Tibial artery (tissue), 4 donors: ENCODE measurements at places on chromosomes 4 and X.

GRCh38 chrX:43657671-43658070, 1.6 kb downstream of the MAOA start:
- peak overlapping the region; percentile 93 for H3K4me3 ChIP-seq
- peak overlapping the region; percentile 47 for H3K27ac ChIP-seq
- DNase-seq, result no peak
- H3K4me1 ChIP-seq, result no peaks in the 10 kb centered on the region
- no peaks in the 10 kb centered on the region for H3K36me3 ChIP-seq

DNA sequence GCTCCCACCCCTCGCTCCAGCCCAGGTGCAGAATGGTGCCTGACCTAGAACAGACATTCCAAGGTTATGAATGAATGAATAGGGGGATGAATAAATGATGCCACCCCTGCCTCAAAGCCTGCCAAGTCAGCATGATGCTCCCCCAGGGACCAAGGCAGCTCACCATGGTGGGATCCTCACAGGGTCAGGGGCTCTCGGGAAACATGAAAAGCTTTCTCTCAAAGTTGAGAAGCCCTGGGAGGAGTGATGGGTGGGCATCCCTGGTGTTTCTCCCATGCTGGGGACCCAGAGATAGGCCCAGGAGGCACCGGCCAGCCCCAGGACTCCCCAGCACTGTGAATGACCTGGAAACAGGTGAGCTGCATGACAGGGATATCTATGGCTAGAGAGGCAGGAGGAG, 58.9 kb downstream of the HTRA3 start:
- peaks cover 3% of the 10 kb centered on the region for H3K4me1 ChIP-seq
- no peak for DNase-seq
- H3K27me3 ChIP-seq, result no peaks in the 10 kb centered on the region
- no peak overlapping the region for H3K4me3 ChIP-seq
- H3K27ac ChIP-seq, result no peak overlapping the region

GRCh38 chr4:158625544-158625943, 46.1 kb downstream of the C4orf46 start:
- H3K36me3 ChIP-seq, result no peaks in the 10 kb centered on the region
- no peak for DNase-seq
- peak overlapping the region; percentile 18 for H3K27ac ChIP-seq

DNA sequence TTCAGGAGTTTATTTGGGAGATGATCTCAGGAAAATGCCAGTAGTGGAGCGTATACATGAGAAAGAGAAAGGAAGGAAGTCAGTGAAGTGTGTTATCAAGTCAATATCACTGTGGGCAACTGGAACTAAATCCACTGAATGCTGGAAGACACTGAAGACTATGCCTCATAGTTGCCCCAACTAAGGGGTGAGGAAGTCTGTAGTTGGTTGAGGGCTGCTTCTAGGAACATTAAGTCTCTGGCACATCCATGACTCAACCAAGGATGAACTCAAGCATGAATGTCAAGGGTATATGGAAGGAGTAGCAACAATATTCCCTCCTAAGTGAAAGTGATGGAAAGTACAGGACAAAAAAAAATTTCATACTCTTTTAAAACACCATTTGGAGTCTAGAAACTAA, 167.9 kb downstream of the MAGEB17 start:
- H3K36me3 ChIP-seq, result no peaks in the 10 kb centered on the region
- H3K4me1 ChIP-seq, result no peaks in the 10 kb centered on the region
- H3K27me3 ChIP-seq, result no peaks in the 10 kb centered on the region
- H3K4me3 ChIP-seq, result no peak overlapping the region

DNA sequence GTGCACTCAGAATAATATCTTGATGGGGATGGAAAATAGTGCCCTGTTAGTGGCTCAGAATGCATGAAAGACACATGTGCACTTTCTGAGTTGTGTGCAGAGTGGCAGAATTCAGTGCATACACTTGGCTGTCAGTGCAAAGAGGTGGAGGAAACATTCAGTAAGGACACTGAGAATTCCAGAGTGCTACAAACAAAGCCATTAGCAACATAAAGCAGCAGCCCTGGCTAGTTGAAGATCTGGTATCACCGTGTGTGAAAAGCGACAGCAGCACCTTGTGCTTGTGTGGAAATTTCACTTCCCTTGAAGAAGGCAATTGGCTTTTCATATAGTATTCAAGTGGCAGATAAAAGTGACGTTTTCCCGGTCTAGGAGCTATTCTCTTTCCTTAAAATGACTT, 810.4 kb downstream of the TRIML1 start:
- H3K27ac ChIP-seq, result no peak overlapping the region
- H3K4me3 ChIP-seq, result no peak overlapping the region
- no peaks in the 10 kb centered on the region for H3K27me3 ChIP-seq
- H3K36me3 ChIP-seq, result no peaks in the 10 kb centered on the region
- no peak for DNase-seq
- H3K4me1 ChIP-seq, result no peaks in the 10 kb centered on the region

GRCh38 chr4:182885738-182886077, 31.5 kb downstream of the DCTD start:
- no peaks in the 10 kb centered on the region for H3K27me3 ChIP-seq
- DNase-seq, result no peak
- no peaks in the 10 kb centered on the region for H3K4me1 ChIP-seq
- no peak overlapping the region for H3K27ac ChIP-seq
- peaks cover 59% of the 10 kb centered on the region for H3K36me3 ChIP-seq

- no peaks in the 10 kb centered on the region for H3K27me3 ChIP-seq
- H3K4me1 ChIP-seq, result no peaks in the 10 kb centered on the region
- no peak overlapping the region for H3K4me3 ChIP-seq
- no peaks in the 10 kb centered on the region for H3K36me3 ChIP-seq
These were observed 154.2 kb upstream of the NEIL3 start for GRCh38 chr4:177155454-177155853.

DNA sequence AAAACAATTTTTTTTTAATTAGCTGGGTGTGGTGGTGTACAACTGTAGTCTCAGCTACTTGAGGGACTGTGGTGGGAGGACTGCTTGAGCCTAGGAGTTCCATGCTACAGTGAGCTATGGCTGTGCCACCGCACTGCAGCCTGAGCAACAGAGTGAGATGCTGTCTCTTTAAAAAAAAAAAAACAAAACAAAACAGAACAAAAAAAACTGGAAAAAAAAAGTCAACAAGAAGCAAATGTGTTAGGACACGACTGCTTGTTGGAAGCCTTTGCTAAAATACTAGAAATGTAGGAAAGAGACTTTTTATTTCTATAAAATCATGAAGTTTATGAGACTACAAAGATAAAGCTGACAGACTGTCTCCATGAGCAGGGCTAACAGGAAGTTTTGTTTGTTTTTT, 87.2 kb downstream of the SH3RF1 start:
- DNase-seq, result no peak
- H3K27ac ChIP-seq, result no peak overlapping the region
- no peaks in the 10 kb centered on the region for H3K27me3 ChIP-seq
- no peaks in the 10 kb centered on the region for H3K36me3 ChIP-seq
- H3K4me1 ChIP-seq, result no peaks in the 10 kb centered on the region

DNA sequence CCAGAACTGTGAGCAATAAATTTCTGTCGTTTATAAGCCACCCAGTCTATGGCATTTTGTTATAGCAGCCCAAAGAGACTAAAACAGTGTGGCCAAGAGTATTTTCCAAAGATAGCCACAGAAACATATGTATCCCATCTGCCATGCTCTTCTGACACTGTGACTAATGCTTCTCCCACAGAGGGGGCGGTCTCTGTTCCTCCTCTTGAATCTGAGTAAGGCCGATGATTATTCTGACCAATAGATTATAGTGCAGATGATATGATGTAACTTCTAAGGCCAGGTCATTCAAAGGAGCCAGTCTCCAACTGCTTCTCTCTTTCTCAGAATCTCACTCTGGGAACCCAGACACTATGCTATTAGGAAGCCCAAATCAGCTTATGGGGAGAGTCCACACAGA, 570.7 kb downstream of the BCOR start:
- no peak overlapping the region for H3K4me3 ChIP-seq
- no peaks in the 10 kb centered on the region for H3K36me3 ChIP-seq
- no peaks in the 10 kb centered on the region for H3K4me1 ChIP-seq

DNA sequence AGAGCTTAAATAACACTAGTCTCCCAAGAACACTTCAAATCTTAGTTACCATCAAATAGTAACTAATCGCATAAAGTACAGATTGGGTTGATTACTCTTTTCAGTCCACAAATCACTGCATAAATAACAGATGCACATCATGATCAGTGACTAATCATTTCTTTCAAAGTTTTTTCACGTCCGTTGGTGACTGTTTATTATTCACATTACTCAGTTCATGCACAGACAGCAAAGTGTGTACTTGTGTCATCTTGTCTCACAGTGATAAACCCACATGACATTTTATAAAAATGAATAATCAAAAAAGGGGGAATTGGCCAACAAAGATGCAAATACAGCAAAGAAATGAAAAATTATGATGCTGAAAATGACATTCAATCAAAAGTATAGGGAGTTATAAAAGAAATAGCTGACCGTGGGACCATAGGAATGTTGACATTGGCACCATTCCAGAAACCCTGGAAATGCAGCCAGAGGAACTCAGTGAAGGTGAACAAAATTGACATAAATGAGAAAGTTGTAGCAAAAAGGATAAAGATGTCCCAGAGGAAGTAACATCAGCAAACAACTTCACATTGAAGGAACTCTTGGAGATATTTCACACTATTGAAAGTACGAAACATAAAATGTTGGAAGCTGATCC, 161.5 kb downstream of the SOX3 start:
- no peaks in the 10 kb centered on the region for H3K27me3 ChIP-seq
- no peak overlapping the region for H3K4me3 ChIP-seq
- no peak for DNase-seq
- H3K4me1 ChIP-seq, result no peaks in the 10 kb centered on the region
- H3K36me3 ChIP-seq, result no peaks in the 10 kb centered on the region

GRCh38 chrX:106726485-106727437, at the start of gene RNF128:
RNF128 (plus strand) TSS chrX:106726701; CDS start chrX:106726914, 213 bp downstream.
- no peaks in the 10 kb centered on the region for H3K36me3 ChIP-seq
- no peak within 1 kb of the TSS for H3K27ac ChIP-seq
- no peaks in the 10 kb centered on the region for H3K27me3 ChIP-seq

DNA sequence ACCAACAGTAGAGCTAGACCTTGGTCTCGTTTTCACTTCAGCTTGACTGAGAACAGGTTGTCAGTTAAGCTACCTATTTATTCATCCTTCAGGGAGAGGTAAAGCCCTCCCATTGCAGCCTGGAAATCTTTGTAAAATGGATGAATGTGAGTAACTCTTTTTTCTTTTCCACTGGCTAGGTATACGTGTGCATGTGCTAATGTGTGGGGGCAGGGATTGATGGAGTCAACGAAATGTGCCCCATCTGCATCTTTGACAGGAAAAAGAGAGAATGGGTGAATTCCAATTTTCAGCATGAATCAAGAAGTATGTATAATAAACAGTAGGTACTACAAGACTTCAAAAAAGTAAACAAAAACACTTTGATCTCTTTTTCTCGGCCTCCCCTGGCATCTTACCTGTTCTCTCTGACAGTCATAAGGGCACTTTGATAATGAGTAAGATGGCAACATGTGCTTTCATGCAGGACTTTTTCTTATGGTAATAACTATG, at the start of gene IL21:
Gene IL21 (minus strand): TSS at position 51 of the 492 bp plus-strand sequence. CDS start 55 bp downstream, outside the sequence.
- no peak within 1 kb of the TSS for H3K4me3 ChIP-seq
- H3K27me3 ChIP-seq, result no peaks in the 10 kb centered on the region
- DNase-seq, result no peak
- H3K4me1 ChIP-seq, result peaks cover 5% of the 10 kb centered on the region
- no peaks in the 10 kb centered on the region for H3K36me3 ChIP-seq
- no peak within 1 kb of the TSS for H3K27ac ChIP-seq

DNA sequence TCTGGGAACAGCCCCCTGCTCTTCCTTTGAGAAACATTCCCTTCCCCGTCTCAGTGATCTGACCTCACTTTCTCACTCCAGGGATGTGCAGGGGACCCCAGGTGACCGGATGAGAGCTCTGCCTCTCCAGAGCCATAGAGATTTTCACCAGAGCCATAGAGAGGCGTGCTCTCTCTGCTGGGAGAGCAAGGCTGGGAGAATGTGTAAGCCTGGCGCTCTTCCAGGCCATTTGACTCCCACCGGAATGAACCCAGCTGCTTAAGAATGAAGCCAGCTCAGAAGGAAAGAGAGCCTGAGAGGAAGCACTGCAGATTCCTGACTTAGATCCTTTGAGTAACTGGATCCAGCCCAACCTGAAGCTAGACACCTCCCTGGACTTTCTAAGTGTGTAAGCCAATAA, 106.4 kb downstream of the DHX15 start:
- no peak overlapping the region for H3K27ac ChIP-seq
- peaks cover 20% of the 10 kb centered on the region for H3K27me3 ChIP-seq
- peaks cover 5% of the 10 kb centered on the region for H3K4me1 ChIP-seq
- H3K4me3 ChIP-seq, result no peak overlapping the region

GRCh38 chr4:156313497-156313896, 359.8 kb upstream of the CTSO start:
- H3K36me3 ChIP-seq, result no peaks in the 10 kb centered on the region
- no peak overlapping the region for H3K4me3 ChIP-seq
- no peaks in the 10 kb centered on the region for H3K27me3 ChIP-seq
- DNase-seq, result no peak
- no peak overlapping the region for H3K27ac ChIP-seq

DNA sequence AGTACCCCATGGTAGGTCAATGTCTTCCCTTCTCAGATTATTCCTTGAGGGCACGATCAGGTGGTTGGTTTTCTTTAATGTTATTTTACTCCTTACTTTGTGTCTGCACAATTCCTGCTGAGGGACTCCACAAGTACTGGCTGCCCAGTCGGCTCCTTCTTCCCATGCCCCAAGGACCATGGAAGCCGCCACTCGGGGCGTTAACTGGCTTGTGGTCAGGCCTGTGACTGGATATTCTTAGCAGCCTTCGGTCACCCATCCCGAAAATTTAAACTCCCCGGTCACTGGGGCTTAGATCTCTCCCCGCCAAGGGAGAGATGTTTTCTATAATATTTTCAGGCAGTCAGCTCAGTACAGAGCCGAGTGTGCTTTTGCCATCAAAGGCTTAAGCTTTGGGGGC, 24.7 kb upstream of the BCOR start:
- no peaks in the 10 kb centered on the region for H3K36me3 ChIP-seq
- H3K4me1 ChIP-seq, result no peaks in the 10 kb centered on the region
- no peak for DNase-seq
- H3K27me3 ChIP-seq, result no peaks in the 10 kb centered on the region
- no peak overlapping the region for H3K27ac ChIP-seq

GRCh38 chr4:138696058-138696457, 319.5 kb upstream of the NOCT start:
- H3K36me3 ChIP-seq, result no peaks in the 10 kb centered on the region
- no peaks in the 10 kb centered on the region for H3K27me3 ChIP-seq
- no peak overlapping the region for H3K27ac ChIP-seq
- DNase-seq, result no peak
- no peak overlapping the region for H3K4me3 ChIP-seq

- H3K4me3 ChIP-seq, result no peak overlapping the region
- DNase-seq, result no peak
- peaks cover 38% of the 10 kb centered on the region for H3K4me1 ChIP-seq
- H3K27me3 ChIP-seq, result no peaks in the 10 kb centered on the region
These were observed 139.8 kb downstream of the PALLD start for GRCh38 chr4:168636506-168637196.

DNA sequence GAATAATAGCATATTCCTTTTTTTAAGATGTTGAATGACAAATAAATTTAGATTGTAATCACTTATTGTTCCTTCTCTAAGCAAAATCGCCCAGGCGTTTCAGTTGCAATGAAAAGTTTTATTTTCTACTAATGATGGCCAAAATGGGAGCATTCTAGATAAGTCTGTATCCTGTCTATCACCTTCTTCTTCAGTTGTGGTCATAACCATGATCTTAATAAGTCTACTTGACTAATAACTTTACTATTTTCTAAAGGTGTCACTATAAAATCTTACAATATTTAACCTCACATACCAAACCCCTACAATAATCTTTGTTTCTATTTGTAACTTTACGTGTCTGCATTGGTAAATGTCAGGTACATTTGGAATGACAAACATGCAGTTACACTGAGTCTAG, 723.7 kb upstream of the MAGEB2 start:
- no peaks in the 10 kb centered on the region for H3K27me3 ChIP-seq
- no peaks in the 10 kb centered on the region for H3K4me1 ChIP-seq
- no peak overlapping the region for H3K27ac ChIP-seq
- H3K4me3 ChIP-seq, result no peak overlapping the region
- DNase-seq, result no peak
